ENCODE measurements at places on chromosomes 3 and 15. TPM values are rescaled to one million over a fixed set of nuclear protein-coding genes. Genes with fewer than 3 reads are reported as not detected.

DNA sequence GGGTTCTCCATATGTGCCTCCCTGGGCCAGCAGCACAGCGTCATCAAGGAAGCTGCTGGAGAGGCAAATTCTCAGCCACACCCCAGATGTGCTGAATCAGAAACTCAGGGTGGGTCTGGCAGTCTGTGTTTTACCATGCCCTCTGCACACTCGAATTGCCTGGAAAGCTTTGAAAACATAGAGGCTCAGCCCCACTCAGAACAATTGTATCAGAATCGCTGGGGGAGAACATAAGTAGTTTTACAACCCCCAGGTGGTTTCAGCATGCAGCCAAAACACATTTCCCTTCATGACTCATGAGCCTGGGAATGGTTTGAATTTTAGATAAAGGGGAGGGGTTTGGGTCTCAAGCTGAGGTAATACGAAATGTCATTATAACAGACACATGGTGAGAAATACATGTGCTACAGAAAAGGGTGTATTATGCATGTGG, 9.6 kb downstream of the TGM4 start:
- DNase-seq = no peak

DNA sequence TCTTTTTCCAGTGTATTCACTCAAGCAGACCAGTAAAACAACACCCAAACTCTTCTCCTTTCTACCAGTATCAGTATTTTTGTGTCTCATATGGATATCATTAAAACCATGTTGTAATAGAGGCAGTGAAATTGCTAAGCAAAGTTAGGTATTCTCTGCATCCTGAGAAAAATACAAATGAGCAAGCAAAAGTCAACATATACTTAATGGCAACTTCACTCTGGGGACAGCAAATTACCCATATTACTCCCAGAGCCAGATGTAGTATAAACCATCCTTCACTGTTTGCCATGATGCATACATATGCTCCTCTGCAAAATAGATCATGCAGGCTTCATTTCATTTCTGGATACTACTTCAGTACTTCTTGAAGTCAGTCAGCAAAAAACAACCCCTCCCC, 22.1 kb downstream of the UBA5 start:
- no peak for DNase-seq

DNA sequence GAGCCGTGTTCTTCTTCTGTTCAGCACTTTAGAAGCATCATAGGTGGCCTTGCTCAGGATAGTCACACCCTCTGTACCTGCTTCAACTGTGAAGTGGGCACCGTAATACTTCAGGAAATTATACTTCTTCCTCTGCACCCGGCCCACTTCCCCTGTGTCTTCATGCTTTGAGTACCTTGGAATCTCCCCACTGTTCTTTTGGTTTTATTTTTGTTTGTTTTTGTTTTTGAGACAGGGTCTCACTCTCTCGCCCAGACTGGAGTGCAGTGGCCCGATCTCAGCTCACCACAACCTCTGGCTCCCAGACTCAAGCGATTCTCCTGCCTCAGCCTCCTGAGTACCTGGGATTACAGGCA, 1.7 kb downstream of the P2RY14 start:
- DNase-seq = no peak

GRCh38 chr15:34708422-34708821, 46.4 kb downstream of the GJD2 start:
- no peak for DNase-seq

LDHAL6B gene
- not detected for total RNA-seq

TMOD2 gene
- total RNA-seq = 0.23 TPM

FOXB1 gene
- not detected for total RNA-seq

DNA sequence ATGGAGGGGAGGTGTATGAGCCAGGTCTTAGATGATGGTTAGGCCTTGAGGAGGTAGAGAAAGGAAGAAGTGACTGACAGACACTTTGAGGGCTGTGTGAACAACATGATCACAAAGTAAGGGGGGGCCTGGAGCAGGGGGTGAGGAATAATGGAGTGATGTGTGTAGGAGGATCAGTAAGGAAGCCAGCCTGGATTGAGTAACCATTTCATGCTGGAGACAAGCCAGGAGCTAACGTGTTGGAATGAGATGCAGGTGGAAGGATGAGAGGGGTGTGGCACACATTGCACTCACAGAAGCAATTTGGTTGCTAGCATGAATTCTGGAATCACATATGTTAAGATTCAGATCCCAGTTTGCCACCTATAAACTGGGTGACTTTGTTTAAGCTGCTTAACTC, 65.5 kb downstream of the BBX start:
- no peak for DNase-seq

DNA sequence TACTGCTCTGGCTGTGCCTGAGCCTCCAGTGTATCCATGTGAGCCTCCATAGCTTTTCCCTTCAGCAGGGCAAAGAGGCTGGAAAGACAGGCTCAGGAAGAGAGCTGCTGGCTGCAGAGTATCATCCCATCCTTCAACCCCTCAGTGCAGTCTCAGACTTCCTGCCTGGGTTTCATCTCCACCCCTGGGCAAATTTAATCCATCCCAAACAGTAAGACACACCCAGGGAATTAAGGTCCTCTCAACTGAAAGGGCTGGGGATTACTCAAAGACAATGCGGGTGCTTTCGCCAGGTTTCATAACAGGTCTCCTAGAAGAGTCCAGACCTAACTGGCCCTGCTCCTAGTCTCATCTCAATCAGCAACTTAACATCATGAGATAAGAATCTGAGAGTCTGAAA, 15.5 kb downstream of the SLCO2A1 start:
- DNase-seq = no peak

DNA sequence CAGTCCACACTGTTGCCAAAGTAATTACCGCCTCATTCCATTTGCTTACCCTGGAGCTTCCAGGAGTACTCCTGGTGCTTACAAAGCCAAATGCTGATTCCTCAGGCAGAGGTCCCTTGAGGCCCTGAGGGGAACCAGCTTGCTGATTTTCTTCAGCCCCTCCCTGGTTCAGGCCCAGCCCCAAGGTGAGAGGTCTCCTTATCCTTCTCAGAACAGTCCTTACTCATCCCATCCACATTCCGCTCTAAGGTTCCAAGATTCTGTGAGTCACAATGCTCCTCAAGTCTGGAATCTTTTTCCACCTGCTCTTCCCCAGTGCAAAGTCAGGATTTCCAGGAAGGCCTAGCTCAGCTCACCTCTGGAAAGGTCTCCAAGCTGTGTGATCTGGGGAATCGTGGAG, 1.8 kb upstream of the ATP10A start:
- DNase-seq = no peak

GRCh38 chr3:129323651-129324294, 45.1 kb downstream of the HMCES start:
- DNase-seq = no peak

DNA sequence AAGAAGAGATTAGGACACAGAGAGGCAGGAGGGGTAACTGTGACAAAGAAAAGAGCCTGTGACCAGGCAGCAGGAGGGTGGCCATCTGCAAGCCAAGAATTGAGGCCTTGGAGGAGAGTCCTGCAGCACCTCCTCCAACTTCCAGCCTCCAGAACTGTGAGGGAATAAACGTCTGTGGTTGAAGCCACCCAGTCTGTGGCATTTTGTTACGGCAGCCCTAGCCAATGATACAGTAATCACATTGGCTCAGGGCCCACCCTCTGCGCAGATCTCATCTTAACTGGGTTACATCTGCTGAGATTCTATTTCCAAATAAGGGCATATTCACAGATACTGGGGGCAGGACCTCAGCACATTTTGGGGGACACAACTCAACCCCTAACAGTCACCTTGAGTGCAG, 11.3 kb downstream of the SELENOS start:
- DNase-seq = no peak

AHSG gene
- total RNA-seq = 237 TPM

GRCh38 chr15:62059816-62060112, 483 bp downstream of the VPS13C start:
- peak; percentile 60 for DNase-seq

SCG5 gene
- total RNA-seq = 0.84 TPM

DNA sequence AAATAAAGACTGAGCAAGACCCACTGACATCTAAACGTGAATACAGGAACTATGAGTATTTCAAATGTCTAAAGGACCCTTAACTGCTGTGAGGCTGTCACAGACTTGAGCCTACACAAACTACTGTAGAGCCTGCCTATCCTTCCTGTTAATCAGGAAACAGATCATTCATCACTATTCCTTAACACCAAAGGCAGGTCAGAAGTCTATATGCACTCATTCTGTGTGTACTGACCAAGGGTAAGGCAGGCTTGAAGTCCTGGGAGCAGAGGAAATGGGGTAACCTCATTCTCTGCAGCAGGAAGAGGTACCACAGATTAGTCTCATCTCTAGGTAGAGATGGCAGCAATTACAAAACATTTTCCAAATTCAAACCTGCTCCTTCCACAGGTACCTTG, 30.7 kb downstream of the NPTN start:
- no peak for DNase-seq

CDC25A gene
- 35.5 TPM for total RNA-seq

CAMK2N2 gene
- 0.66 TPM for total RNA-seq

DNA sequence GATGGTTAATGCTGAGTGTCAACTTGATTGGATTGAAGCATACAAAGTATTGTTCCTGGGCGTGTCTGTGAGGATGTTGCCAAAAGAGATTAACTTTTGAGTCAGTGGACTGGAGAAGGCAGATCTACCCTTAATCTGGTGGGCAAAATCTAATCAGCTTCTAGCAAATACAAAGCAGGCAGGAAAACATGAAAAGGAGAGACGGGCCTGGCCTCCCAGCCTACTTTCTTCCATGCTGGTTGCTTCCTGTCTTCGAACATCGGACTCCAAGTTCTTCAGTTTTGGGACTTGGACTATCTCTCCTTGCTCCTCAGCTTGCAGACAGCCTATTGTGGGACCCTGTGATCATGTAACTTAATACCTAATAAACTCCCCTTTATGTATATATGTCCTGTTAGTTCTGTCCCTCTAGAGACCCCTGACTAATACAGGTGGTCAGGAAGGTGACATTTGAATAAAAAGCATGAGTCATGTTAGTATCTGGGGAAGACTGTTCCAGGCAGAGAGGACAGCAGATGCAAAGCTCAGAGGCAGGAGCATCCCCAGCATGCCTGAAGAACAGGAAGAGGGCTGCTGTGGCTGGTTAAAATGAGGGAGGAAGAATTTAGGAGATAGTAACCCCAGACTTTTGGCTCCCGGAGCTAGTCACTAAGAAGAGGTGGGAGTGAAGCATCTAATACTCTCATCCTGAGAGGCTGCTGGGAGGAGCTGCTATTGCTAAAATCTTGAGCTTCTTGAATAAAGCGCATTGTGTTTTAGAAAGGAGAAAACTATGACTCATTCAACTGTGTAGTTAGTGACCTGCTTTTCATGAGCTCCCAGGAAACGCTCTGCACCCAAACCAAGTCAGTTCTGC, 207.4 kb upstream of the HES1 start:
- DNase-seq = no peak

DNA sequence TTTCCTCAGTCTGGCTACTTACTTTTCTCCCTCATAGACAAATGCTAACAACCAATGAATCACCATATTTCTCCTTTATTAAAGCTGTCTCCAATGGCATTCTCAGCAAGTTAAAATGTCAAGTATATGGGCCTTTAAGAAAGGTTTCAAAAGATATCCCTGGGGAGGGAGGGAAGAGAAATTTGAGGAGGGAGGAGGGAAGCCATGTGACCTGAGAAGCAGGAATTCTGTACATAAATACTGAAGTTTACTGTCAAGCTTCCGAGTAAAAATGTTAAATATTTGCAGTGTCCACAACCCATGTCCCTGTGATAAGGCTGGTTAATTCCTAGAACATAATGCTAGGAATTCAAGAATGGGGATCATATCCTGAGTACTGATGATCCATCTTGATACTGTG, 175.9 kb downstream of the CNTN4 start:
- DNase-seq = peak; percentile 51

GRCh38 chr15:51558411-51558810, 64.2 kb downstream of the DMXL2 start:
- no peak for DNase-seq

DNA sequence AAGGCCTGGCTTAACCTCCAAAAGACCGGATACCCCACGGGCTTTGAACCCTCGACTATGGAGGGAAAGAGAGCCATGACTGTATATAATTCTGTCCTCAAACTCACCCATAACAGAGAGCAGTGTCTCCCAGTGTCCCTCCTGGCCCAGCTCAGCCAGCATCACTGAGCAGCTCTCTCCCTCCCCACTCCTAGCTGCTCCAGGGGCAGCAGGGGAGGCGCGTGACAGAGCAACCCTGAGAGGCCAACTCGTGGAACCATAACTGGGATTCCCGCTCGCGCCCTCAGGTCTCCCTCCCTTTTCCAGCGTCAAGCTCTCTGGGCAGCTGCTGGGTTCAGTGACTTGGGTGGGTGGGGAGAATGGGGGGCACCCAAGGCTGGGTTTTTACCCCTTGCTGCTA, 561 bp upstream of the CPLX3 start:
- no peak for DNase-seq

DNA sequence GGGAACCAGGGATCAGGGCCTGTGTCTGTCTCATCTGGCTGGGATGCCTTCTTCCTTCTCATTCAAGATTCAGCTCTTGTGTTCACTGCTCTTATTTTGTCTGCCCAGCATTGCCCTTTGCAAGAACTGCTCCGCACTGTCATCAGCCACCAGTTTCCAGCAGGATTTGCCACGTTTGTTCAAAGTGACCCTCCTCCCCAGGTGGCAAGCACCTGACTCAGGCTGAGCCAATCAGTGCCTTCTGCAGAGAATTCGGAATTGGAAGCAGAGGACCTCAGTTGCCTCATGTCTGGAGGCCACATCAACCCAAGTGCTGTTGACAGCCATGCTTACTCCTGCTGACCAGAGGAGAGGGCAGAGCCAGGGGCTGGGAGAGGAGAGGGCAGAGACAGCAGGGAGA, 124.5 kb downstream of the SMAD6 start:
- DNase-seq = no peak

DNA sequence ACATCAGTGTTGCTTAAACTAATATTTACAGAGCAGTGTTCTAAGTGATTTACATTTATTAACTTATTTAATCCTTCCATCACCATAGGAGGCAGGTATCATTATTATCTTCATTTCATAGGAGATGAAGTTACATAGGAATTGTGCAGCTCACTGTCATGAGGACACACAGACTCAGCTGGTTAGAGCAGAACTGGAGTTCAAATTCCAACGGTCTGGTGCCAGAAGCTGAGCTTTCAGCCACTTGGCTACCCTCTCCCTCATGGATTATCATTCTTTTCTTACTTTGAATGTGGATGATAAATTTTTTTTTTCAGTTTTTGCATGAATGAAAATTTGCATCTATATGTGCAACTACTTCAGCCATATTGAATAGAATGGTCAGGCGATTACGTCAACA, 86.0 kb upstream of the LRIG1 start:
- DNase-seq = no peak
